ENCODE measurements at places on chromosomes 12 and 14. TPM values are rescaled to one million over a fixed set of nuclear protein-coding genes. Genes with fewer than 3 reads are reported as not detected.

Gene BCAT1
- total RNA-seq = 121 TPM

Gene ACADS
- total RNA-seq = 12.8 TPM

Gene NRL
- 2.0 TPM for total RNA-seq

Gene NFE2
- total RNA-seq = 0.47 TPM

Gene RD3L
- total RNA-seq = not detected

Gene METAP2
- 92.2 TPM for total RNA-seq

Gene CFAP54
- 0.80 TPM for total RNA-seq

Gene BMP4
- total RNA-seq = 35.2 TPM

Gene CLEC2B
- not detected for total RNA-seq

Gene RNASE2
- total RNA-seq = not detected

Gene GON7
- total RNA-seq = 5.0 TPM

Gene NR2C1
- 53.9 TPM for total RNA-seq

Gene TCL1A
- total RNA-seq = not detected

Gene CLEC4E
- total RNA-seq = not detected

DNA sequence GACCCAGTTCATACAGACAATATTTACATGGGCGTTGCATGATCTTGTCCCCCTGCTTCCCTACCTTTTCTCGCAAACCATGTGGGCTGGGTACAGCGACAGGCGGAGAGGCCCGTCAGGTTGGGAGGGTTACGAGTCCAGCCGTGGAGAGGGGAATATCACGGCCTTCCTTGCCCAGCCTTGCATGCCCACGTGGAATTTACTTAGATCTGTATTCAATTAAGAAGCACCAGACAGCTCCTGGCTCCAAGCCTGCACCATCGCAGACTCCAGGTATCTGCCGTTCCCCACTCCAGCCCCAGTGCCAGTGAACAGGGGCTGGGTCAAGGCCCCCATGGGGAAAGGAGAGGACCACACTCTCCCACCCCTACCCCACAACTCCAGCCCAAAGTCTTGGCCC lies 29.8 kb downstream of the BCL11B start:
- no peak for DNase-seq

GRCh38 chr12:3540387-3540990 lies 49.5 kb downstream of the PRMT8 start:
- DNase-seq = no peak

- no peak for DNase-seq
These were observed 168.0 kb downstream of the NTS start for GRCh38 chr12:86042062-86042461.

- DNase-seq = no peak
These were observed 193.6 kb upstream of the GARIN6 start for GRCh38 chr12:99453836-99454538.

- no peak for DNase-seq
These were observed 8.1 kb upstream of the BMAL2 start for GRCh38 chr12:27324530-27324929.

DNA sequence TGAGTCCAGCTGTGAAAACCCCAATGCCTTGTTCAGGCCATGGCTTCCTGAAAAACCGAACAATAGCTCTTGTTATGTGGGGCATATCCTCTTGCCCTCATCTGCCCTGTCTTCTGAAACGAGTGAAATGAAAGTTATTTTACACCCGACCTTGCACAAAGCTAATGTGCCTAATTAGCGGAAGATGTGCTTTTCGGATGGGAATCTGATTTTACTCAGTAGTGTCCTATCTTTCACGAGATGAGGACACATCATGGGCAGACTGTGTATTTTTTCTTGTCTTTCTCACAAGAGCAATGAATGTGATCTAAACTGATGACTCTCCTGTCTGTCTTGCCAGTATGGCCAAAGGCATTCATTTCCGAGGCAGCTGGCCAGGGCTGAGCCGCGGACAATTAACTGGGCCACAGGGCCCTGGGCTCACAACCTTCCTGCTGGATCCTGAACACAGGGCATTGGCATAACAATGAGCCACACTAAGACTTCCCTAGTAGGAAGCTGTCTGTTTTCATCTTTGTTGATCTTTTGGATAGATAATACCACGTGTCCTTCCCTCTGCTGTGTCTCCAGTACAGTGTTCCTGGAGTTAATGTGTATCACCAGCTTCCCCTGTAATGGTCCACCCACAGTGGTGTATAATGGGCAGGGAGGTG lies 86.0 kb upstream of the HIF1A start:
- DNase-seq = no peak

GRCh38 chr12:6201213-6201608 lies 1.0 kb downstream of the CD9 start:
- DNase-seq = no peak

- no peak for DNase-seq
These were observed 19.8 kb upstream of the AMN start for GRCh38 chr14:102902523-102903247.

DNA sequence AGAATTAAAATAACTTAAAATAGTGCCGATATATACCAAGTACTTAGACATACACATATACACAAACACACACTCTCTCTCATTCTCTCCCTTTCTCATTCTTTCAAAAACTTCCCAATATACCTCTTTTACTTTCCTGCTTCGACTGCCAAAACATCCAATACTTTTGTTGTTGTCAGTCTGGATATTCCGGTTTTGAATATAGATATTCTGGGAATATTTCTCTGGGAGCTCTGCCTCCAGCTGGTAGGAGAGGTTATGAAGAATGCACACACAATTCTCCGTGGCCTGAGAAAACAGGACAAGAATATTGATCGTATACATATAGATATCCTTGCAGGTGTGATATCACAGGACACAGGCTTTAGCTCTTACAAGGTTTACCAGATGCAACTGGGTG lies 66.6 kb upstream of the YARS2 start:
- no peak for DNase-seq

GRCh38 chr12:24639641-24640040 lies 309.3 kb downstream of the BCAT1 start:
- DNase-seq = no peak

- no peak for DNase-seq
These were observed 75.0 kb downstream of the FOXN3 start for GRCh38 chr14:89342049-89342448.

- no peak for DNase-seq
These were observed 344.7 kb upstream of the GARIN6 start for GRCh38 chr12:99302874-99303273.

DNA sequence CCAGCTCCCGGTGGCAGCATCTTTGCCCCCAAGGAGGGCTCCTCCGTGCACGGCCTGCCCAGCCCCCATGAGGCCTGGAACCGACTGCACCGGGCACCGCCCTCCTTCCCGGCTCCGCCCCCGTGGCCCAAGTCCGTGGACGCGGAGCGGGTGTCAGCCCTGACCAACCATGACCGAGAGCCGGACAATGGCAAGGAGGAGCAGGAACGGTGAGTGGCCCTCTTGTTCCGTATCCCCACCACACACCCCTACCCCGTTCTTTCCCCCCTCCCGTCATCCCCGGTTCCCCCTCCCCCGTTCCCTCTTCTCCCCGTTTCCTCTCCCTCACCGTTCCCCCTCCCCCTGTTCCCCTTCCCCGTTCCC lies 28.3 kb downstream of the LRCOL1 start:
- no peak for DNase-seq

- no peak for DNase-seq
These were observed 289.1 kb downstream of the CACNA1C start for GRCh38 chr12:2341871-2342270.

DNA sequence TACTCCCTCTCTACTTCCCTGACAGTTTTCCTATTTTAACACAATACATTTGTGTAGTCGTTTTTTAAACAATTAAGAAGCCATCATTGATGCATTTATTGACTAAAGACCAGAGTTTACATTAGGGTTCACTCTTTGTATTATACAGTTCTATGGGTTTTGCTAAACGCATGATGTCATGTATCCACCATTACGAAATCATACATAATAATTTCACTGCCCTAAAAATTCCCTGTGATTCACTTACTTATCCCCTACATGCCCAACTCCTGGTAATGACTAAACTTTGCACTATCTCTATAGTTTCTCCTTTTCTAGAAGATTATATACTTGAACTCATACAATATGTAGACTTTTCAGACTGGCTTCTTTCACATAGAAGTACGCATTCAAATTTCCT lies 1016.5 kb upstream of the FOXG1 start:
- DNase-seq = no peak

GRCh38 chr12:42104784-42105183 lies 39.9 kb downstream of the GXYLT1 start:
- DNase-seq = no peak

DNA sequence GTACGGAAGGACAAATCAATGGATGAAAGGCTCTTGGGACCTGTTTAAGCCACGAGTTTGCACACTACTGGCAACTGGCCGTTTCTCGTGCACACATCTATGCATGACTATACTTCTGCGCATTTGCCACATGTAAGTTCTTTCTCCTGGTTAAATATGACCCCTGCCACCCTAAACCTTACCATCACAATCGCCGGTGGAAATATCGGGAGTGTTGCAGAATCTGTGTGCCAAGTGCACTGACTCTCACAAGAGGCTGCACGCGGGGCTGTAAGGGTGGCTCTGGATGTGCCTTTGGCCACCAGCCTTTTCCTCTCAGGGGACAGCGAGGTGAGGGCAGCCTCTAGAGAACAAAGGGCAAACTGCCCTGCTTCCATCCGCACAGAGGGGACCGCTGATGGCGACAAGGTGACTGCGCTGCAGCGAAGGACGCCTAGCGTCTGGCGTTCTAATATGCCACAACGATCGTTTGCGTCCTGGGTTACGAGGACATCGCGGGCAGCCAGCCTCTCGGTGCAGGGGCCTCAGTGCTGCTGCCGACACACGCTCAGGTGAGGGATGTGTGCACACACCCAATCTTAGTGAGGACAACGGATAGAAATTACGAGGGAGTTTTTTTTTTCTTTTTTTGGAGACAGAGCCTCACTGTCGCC lies 232.2 kb downstream of the PCNX1 start:
- no peak for DNase-seq

GRCh38 chr14:28656704-28657255 lies 109.8 kb upstream of the FOXG1 start:
- no peak for DNase-seq

GRCh38 chr12:105461271-105461943 lies 130.9 kb downstream of the C12orf75 start:
- DNase-seq = no peak

- no peak for DNase-seq
These were observed 6.6 kb downstream of the MYH7 start for GRCh38 chr14:23428686-23429495.

- DNase-seq = no peak
These were observed 103.0 kb downstream of the PUS7L start for GRCh38 chr12:43655586-43655985.

DNA sequence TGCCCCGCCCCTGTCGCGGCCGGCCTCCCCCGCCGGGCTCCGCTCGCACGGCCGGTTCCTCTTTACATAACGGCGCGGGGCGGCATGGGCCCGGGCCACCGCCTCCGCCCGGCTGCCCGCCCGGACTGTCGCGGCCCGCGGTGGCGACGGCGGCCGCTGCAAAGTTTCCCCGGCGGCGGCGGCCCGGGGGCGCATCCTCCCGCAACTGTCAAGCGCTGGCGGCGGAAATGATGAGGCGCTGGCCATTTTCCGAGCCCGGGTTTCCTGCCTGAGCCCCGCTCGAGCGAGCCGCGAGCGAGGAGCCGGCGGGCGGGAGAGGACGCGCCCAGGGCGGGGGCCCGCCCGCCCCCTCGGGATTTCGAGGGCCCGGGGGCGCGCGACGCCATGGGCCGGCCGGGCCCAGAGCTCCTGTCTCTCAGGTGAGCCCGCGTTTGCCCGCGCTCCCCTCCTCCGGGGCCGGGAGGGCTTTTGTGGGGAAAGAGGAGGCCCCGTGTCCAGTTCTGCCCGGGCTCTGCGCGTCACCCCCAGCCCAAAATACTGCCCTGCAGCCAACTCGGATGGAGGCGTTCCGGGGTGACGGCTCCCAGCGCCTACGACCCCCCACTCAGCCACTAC lies at the start of gene SH2B3:
TSS of gene SH2B3 (plus strand) at position 65 of the 615 bp plus-strand sequence. CDS start 12,223 bp downstream, outside the sequence.
- DNase-seq = no peak

DNA sequence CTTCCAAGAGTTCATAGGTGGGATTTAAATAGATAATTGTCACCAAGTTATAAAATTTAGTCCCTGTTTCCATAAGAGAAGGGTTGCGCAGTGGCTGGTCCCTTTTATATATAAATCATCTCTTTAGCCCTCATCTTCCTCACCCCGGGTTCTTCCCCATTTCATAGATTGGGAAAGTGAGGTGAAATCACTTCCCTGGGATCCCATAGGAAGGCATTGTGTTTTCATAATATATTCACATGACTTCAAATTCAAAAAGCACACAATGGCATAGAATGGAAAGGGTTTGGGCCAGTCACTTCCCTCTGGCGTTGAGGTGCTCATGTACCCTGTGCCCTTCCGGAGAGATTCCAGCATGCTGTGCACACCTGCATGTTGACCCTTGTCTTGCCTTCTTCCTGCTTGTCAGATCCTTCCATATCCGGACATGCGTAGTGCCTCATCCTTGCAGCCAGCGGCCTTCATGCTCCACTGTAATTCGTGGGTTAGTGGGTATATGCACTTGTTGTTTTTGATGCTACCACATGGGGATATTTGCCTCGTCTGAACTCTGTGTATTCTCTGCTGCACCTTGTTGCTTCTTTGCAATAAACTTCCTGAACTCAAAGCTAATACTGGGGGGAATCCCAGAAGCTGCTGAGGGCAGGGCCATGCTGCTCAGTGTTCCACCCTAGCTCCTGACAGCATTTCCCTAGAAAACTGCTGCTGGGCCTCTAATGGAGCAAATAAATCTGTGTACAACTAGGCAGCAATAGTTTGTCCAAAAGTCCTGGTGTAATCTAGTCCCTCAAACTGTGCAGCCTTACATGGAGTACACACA lies 59.6 kb downstream of the ANAPC7 start:
- peak; percentile 25 for DNase-seq

GRCh38 chr12:113244478-113244958 lies 23.3 kb downstream of the TPCN1 start:
- DNase-seq = no peak

DNA sequence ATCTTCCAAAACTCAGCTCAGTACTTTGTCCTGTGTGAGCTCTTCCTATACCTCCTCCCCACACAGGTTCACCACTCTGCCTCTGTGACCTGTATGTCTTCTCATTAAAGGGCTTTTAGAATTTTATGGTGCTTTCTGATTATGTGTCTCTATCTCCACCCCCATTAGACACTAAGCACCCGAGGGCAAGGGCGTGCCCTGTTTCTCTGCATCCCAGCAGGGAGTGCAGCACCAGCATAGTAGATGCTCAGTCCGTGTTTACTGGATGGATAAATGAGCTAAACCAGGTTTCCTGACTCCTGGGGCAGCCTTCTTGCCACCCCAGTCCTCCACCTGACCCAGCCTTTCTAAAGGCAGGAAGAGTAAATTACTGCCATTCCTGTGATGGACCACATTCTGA lies 333.8 kb downstream of the CACNA1C start:
- no peak for DNase-seq

All from mesothelial cell of epicardium (in vitro differentiated cells).